DMS153 (cell line): ENCODE measurements at places on chromosomes 12 and 14.
A peak's percentile ranks its signal among the peaks of the same experiment; 100 is the strongest.

- DNase-seq, result no peak
These were observed 51.5 kb downstream of the DCAF5 start for GRCh38 chr14:69101331-69101826.

- DNase-seq, result no peak
These were observed 80.9 kb downstream of the RPS6KA5 start for GRCh38 chr14:90979515-90979914.

DNA sequence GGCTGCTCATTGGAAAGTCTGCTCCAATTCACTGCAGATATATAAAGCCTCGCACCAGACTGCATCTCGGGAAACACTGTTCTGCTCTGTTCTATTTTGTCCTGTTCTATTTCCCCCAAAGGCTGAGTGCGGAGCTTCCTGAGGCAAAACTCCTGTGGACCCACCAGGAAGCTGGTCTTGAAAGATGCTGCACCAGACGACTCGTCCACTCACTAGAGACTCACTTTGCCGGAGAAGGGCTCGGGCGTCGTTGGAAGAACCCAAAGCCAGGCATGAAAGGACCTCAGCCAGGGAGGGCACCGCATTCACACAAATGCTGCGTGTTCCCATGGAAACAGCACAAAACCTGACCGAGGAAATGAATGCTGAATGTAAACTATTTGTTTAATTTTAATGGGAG, 331.2 kb upstream of the SFSWAP start:
- no peak for DNase-seq

DNA sequence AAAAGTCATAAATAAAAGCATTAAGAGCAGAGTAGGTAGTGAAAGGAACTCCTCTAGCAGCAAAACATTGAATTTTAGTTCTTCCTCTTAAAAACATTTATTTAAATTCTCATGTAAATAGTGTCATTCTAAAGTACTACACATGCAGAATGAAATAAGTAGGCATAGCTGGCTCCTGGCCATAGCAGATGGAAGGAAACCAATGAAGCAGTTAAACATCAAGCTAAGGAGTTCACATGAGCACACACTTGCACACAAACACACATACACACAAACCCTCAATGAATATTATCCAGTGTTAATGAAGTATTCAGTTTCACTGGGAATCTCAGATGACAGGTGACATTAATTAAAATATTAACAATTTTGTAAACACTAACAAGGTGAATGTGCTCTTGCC, 69.3 kb downstream of the SLC35F4 start:
- no peak for DNase-seq

DNA sequence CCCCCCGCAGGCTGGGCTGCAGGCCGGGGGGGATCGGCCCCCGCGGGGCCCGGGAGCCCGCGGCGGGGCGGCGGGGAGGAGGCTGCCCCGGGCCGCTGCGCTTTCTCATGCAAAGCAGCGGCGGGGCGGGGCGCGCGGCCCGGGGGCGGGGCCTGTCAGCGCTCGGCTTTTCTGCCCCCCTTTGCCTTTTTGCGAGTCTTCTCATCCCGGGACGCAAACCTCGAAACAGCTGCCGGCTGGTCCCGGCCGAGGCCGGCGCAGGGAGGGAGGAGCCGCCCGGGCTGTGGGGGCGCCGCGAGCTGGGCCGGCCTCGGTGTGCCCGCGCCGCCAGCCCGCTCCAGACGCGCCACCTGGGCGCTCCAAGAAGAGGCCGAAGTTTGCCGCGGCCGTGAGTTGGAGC, at the start of gene FZD10:
Gene FZD10, plus strand, starts transcription at position 198 of the 400 bp plus-strand sequence. CDS start 479 bp downstream, outside the sequence.
- no peak for DNase-seq

GRCh38 chr12:52742196-52742580, 35.0 kb downstream of the KRT76 start:
- no peak for DNase-seq

GRCh38 chr12:105738051-105738450, 400.7 kb downstream of the NUAK1 start:
- DNase-seq, result no peak

- DNase-seq, result no peak
These were observed 97.4 kb downstream of the CDK17 start for GRCh38 chr12:96302687-96303310.

DNA sequence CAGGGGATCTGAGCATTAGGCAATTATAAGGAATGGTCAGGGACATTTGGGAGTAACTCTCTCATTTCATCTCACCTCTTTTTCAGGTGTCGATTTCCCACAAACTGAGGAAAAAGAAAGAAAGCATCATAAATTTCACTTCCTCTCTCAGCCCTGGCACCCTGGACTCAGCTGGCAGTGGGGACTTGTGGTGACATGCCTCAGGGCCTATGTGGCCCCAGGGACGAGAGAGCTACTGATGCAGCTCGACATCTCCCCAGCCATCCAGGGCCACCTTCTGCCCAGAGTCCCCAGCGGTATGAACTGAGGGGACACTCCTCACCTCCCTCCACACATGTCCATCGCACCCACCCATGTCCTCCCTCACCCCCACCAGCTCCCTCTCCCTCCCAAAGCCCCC, 11.7 kb downstream of the TNFRSF1A start:
- no peak for DNase-seq

GRCh38 chr12:122413516-122414404, 8.7 kb downstream of the CLIP1 start:
- DNase-seq, result no peak

DNA sequence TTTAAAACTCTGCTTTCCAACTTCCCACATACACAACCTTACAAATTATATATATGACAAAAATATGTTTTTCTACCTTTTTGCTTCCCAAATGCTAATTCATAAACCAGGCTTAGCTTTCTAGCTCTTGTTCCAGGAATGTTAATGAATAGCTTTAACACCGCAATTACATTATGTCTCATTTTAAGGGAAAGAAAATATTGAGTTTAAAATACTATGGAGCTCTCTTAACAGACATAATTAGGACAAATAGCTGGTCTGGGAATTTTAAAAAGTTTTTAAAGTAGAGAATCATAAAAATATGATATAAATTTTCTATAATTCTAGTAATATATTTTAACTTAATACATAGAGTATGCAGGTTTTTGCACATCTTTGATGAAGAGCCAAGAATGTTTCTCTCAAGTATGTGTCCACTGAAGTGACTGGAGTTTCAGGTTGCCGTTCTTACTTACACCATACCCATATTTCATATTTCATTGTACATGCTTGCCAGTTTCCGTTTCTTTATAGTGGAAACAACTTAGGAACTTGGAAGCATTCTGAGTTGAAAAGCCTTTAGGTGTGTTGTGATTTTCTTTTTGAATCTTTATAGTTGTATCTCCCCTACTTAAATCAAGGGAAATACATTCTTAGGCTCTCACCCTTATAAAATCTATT, 90.6 kb upstream of the SLCO1C1 start:
- no peak for DNase-seq

DNA sequence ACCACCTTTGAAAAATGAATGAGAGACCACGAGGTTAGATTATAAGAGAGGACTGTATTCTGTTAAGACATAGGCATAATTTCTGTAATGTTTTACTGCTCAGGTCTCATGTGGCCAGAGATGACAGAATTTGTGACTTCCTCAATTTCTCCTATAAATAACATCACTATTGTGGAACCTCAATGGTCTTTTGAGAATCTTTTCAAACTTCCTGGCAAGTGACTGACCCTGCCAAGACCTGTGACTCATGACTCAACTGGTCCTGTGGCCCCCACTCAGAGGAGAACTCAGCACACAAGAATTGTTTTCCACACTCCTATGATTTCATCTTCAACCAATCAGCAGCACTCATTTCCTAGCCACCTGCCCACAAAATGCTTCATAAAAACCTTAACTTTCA, 508.2 kb upstream of the ATP2B1 start:
- no peak for DNase-seq

DNA sequence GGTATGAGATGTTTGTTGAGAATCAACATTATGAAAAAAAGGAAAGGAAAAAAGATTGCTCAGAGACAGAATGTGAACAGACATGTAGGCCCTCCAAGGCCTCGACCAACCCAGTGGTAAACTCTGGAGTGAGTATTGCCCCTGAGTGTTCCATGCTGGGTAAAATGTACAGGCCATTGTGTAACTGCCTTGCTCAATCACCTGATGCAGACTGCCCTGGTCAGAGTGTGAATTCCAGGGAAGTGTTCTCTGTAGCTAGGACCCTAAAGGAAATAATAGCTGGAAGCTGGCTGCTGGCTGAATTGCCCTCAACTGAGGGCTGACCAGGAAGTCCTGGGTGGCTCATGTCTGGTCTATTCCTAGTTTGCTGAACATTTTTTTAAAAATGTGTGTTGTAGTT, 1081.4 kb upstream of the LRFN5 start:
- DNase-seq, result no peak

- DNase-seq, result no peak
These were observed 707 bp downstream of the DHRS1 start for GRCh38 chr14:24298892-24299254.

DNA sequence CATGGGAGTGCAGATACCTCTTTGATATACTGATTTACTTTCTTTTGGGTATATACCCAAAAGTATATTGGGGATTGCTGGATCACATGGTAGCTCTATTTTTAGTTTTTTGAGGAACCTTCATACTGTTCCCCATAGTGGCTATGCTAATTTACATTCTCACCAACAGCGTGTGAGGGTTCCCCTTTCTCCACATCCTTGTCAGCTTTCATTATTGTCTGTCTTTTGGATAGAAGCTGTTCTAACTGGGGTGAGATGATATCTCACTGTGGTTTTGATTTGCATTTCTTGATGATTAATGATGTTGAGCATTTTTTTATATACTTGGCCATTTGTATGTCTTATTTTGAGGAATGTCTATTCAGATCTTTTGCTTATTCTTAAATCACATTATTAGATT, 44.1 kb upstream of the JDP2 start:
- no peak for DNase-seq

DNA sequence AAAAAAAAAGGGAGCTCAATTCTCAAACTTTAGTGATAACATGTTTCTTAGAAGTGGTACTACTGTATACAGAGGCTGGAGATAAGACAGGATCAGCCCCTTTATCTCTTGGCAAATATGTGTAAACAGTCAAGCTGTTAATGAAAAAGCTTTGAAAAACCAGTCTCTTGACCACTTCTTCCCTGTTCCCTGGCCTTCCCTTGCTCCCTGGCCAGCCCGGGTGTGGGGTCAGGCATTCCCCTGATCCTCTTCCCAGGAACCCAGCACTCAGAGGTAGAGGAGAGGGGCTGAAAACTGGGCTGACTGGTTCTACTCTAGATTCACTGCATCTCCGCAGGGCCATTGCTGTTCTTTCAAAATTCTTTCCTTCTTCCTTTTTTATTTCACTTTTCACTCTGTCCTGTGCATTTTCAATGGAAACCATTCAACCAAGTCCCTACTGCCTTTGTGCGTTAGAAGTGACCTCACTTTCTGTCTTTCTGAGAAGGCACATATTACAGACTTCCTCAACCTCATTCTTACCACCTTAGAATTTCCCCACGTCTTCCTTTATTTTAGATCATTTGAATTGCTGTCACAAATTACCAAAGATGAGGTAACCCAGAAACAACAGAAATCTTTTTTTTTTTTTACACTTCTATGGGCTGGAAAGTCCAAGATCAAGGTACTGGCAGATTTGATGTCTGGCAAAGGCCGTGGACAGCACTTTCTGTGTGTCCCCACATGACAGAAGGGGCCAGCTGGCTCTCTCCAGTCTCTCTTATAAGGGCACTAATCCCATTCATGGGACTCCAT, 5.7 kb downstream of the GNG2 start:
- DNase-seq, result no peak

- DNase-seq, result no peak
These were observed 257.7 kb downstream of the NAV3 start for GRCh38 chr12:78088391-78088832.

DNA sequence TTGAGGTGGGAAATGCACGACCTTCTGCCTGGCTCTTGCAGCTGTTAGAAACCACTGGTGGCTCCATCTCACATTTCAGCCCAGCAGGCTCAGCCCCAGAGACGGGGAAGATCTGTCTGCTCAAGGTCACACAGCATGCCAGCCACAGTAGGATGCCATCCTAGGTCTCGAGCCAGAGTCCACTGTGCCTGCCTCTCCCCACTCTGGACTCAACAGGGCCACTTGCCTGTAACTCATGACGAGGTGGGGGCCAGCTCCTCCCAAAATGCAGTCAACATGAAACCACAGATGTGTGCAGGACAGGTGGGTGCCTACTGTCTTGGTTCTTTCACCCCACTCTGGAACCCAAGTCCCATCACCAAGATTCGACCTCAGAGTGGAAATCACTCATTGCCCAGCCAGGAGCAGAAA, 23.2 kb downstream of the BCL11B start:
- DNase-seq, result no peak

GRCh38 chr12:46518169-46518568, 145.6 kb upstream of the SLC38A2 start:
- DNase-seq, result no peak

DNA sequence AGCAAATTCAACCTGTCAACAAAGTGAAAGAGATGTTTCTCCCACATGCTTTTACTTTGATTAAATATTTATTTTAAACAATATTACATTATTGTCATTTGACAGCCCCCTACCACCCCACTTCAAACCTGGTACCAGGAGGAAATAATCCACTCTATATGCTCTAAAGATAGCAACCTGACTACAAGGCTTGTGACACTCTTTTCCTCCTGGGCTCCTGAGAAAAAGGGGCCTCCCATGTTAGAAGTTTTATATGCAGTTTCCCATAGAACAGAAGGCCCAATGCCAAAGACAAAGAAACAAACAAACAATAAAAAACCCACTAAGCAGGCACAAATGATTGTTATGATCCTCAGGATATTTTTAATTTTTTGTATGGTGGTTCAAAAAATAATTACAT, 73.6 kb downstream of the RPS29 start:
- no peak for DNase-seq

DNA sequence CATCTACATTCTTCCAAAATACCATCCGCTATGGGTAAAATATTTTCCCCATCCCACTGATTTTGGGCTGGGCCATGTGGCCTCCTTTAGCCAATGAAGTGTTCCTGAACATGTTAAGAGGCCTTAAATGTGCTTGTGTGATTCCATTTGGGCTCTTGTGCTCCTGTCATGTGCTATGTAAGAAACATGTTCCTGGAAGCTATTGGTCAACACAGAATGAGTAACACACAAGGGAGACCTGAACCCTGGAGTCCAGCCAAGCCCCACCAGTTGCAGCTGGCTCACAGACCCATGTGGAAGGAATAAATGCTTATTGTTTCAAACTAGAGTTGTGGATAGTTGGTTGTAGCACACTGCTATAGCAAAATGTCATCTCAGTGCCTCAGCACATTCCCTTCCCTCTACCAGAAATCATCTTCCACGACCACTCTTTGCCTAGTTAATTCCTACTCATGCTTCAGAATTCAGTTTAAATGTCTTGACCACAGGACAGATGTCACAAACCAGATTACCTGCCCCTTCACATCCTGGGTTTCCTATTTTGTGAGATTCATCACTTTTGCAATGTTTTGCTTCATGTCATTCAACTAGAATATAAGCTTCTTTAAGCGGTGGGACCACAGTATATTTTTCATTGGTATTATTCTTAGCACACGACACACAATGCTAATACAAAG, 217.3 kb upstream of the EEA1 start:
- DNase-seq, result no peak

GRCh38 chr14:53055003-53055402, 98.1 kb downstream of the DDHD1 start:
- DNase-seq, result peak; percentile 4

- DNase-seq, result no peak
These were observed 89.0 kb upstream of the PPM1H start for GRCh38 chr12:63023926-63024325.
